Activated CD4-positive, alpha-beta T cell treated with anti-CD3 and anti-CD28 coated beads, Interleukin-2, amount 10 ng/mL, durations not matched to agents 7 days and 5 days (primary cell): ENCODE measurements at places on chromosomes 7 and 10. TPM values are rescaled to one million over a fixed set of nuclear protein-coding genes. Genes with fewer than 3 reads are reported as not detected.

DNA sequence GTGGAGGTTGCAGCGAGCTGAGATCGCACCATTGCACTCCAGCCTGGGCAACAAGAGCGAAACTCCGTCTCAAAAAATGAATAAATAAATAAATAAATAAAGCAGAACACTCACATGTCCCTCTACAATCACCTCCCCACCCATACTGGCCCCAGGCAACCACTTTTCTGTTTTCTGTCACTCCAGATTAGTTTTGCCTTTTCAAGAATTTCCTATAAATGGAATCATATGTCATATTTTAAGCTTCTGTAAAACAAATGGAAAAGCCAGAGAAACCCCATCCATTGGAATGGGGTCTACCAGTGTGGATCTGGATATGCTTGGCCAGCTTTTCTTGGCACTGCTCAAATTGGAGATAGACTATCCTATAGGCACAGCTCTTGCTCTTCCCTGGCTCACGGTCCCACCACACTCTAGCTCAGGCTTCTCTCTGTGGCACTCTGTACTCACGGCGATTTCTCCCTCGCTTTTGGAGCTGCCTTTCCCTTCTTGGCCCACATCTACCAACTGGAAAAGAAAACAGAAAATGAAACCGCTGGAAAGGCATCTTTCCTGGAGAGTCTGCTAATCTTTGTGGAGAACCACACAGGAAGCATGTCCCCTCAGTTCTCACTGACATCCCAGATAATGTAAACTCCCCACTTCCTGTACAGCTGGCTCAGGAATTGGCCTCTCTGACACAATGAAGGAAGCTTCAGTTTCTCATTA, 210.1 kb downstream of the JCAD start:
- H3K36me3 ChIP-seq: no peaks in the 10 kb centered on the region
- H3K4me1 ChIP-seq: peaks cover 6% of the 10 kb centered on the region
- no peak overlapping the region for H3K27ac ChIP-seq
- no peak for DNase-seq
- H3K27me3 ChIP-seq: peaks cover 4% of the 10 kb centered on the region

DNA sequence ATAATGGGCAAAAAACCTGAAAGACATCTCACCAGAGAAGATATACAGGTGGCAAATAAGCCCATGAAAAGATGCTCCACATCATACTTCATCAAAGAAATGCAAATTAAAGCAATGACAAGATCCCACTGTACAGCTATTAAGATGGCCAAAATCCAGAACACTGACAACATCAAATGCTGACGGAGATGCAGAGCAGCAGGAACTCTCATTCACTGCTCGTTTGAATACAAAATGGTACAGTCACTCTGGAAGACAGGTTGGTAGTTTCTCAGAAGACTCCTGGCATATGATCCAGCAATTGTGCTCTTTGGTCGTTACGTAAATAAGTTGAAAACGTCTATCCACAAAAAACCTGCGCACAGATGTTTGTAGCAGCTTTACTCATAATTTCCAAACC, 35.5 kb downstream of the KIN start:
- no peak for DNase-seq
- no peak overlapping the region for H3K27ac ChIP-seq
- H3K4me3 ChIP-seq: no peak overlapping the region

SCIN gene
- total RNA-seq: 1.7 TPM

DNA sequence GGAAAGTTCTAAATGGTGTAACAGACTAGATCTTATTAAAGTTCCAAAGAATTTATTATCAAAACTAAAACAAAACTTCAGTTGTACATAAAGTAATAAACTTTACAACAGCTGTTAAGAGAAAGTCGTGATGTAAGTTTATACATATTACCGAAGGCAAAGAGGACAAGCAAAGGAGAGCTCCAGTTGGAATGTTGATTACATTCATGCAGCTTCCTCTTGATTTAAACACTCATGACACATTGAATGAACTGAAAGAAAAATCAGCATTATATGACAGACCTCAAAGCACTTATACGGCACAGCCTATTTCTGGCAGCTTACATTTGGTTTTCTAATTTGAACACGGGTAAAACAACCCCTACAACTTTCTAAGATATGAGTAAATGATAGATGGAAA, 13.6 kb downstream of the SRI start:
- no peak for DNase-seq
- peaks cover 49% of the 10 kb centered on the region for H3K36me3 ChIP-seq
- H3K4me1 ChIP-seq: peaks cover 2% of the 10 kb centered on the region
- no peaks in the 10 kb centered on the region for H3K27me3 ChIP-seq
- H3K4me3 ChIP-seq: no peak overlapping the region

MUC3A gene
- not detected for total RNA-seq

DNA sequence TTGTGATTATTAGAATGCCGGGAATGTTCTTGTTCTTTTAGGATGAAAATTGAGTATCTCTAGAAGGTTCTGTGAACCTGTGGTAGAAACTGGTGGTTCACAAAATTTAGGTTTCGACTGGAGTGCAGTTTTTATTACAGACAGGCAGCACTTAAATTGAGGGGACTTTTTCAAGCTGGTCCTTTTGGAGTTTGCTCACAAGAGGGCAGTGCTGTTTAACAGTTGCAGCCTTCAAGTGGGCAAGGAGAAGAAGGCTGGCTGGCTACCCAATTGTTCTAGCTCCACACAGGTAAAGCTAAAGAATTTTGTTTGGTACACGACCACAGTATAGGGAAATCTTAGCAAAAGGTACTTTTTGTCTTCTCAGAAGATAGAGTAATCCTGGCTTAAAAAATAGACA, 233.6 kb downstream of the SNX13 start:
- H3K27me3 ChIP-seq: peaks cover 14% of the 10 kb centered on the region
- H3K27ac ChIP-seq: no peak overlapping the region
- H3K4me1 ChIP-seq: no peaks in the 10 kb centered on the region
- DNase-seq: peak; percentile 37

GRCh38 chr10:5095687-5096086, 1.5 kb downstream of the AKR1C3 start:
- no peak overlapping the region for H3K4me3 ChIP-seq
- H3K27ac ChIP-seq: no peak overlapping the region
- H3K36me3 ChIP-seq: no peaks in the 10 kb centered on the region

IKZF1 gene
- total RNA-seq: 379 TPM
